Kidney epithelial cell (primary cell): ENCODE measurements at places on chromosomes 16 and 17.
A peak's percentile ranks its signal among the peaks of the same experiment; 100 is the strongest.

- DNase-seq: peak; percentile 93
Measured at GRCh38 chr16:23504453-23505179, 5.7 kb downstream of the GGA2 start.

DNA sequence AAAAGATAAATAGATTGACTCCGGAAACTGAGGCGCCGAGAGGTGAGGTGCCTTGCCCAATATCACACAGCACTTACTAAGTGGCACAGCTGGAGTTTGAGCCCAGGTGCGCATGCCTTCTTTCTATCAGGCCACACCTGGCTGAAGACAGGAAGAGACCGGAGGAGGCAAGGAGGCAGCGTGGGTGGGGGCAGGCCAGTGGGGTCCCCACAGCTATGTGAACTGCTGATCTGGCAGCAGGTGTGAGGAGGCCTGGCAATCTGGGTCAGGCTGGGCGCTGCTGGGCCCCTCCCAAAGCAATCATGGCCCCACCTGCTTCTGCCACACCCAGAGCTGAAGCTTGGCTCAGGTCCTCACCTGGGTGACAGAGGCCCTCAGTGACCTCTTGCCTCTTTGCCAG is 1.9 kb upstream of the GDPD3 start:
- no peak for DNase-seq

- no peak for DNase-seq
Measured at GRCh38 chr16:25138130-25138529, 26.6 kb downstream of the LCMT1 start.

DNA sequence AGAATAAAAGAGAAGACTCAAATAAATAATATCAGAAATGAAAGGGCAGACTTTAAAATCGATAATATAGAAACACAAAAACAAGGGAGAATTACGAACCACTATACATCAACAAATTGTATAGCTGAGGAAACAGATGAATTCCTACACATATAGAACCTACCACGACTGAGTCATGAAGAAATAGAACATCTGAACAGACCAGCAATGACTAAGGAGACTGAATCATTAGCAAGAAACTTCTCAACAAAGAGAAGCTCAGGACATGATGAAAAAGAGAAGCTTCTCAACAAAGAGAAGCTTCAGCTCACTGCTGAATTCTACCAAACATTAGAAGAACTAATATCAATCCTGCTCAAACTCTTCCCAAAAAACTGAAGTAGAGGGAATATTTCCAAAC is 255.9 kb downstream of the CEP112 start:
- no peak for DNase-seq

DNA sequence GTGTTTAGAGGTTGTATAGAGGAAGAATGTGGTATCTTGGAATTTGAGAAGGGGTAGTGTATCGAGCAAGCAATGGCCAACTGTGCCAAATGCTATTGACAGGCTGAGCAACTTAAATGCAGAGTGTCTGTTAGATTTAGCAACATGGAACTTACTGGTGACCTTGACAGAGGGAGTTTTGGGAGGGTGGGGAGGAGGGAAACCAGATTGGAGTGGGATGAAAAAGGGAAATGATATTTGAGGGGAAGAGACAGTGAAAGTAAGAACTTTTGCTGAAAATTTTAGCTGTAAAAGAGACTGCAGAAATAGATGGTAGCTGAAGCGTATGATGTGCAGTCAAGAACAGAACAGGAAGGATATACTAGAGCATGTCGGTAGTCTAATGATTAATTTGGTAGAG is 1.1 kb downstream of the LRRC36 start:
- no peak for DNase-seq

- no peak for DNase-seq
Measured at GRCh38 chr17:44390250-44390870, 911 bp upstream of the ITGA2B start.

- no peak for DNase-seq
Measured at GRCh38 chr17:50146927-50147665, 3.4 kb downstream of the PPP1R9B start.

DNA sequence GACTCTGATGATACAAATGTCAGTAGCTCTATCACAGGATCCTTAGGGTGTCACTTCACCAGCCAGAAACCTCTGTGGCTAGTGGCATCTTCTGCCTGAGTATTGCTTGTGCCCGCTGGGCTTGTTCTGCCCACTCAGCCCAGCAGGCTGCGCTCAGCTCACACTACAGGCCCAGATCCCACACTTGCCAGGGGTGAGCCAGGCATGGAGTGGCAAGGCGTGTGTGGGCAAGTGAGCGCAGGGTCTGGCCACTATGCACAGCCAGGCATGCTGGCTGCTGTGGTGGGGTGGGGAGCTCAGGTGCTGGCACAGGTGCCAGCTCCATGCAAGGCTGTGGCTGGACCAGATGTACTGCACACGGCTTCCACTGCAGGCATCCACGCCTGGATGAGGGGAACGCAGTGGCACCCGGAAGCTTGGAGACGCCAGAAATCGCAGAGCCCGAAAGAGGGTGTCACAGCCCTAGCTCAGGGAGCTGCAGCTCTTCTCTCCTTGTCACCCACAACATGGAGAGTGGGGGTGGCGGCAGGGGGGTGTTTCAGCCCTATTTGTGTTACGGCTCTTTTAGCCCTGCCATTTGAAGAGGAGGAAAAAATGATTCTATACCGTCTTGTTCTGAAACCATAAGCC is 10.2 kb downstream of the CFAP97D1 start:
- DNase-seq: no peak

DNA sequence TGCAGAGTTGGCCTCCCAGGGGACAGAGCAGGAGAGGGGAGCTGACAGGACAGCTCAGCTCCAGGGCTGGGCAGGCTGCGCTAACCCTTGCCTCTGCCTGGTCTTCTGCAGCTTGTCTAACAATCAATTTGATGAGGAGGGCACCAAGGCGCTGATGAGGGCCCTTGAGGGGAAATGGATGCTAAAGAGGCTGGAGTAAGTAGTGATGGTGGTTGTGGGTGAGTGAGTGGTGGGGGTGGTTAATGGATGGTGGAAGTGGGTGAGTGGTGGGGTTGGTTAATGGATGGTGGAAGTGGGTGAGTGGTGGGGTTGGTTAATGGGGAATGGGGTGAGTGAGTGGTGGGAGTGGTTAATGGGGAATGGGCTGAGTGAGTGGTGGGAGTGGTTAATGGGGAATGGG is 22.0 kb upstream of the CPNE2 start:
- no peak for DNase-seq

- no peak for DNase-seq
Measured at GRCh38 chr17:81030741-81031565, 4.0 kb upstream of the BAIAP2 start.

DNA sequence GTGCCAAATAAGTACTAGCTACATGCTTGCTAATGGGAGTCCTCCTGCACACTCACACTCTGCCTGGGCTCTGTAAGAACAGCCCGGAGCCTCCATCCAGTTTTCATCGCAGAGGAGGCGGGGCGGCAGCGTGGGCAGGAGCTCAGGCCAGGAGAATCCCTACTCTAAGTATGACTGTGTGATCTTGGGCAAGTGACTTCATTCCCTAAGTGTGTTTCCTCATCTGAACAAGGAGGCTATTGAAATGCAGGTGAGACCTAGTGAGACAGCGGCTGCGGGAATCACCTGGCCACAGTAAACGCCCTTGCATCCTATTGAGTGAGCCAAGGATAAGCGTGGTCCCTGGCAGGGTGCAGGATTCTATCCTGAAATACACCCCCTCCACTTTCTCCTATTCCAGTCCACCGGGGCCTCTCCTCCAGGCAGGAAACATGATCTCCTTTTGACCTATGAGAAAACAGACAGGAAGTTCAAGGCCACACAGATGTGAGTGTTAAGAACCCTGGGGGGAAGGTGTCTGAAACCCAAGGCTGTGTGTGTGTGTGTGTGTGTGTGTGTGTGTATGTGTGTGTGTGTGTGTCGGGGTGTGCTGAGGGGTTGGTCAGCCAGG is 5.2 kb upstream of the RAI1 start:
- peak; percentile 43 for DNase-seq

DNA sequence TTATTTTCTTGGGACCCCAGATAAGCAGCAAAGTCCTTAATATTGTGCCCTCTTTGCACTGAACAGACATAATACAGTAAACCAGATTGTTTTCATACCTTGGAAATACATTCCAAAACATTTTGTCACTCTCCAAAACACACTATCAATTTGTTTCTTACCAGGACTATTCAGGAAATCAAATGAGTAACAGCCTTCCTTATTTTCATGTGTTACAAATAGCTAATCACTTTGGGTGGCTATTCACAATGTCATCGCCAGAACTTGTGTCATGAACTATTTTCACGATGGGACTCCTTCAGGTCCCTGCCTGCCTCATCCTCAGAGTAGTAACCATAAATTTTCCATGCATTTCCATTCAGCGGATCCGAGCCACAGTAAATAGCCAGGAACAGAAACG is 104.5 kb downstream of the MAP2K6 start:
- no peak for DNase-seq

GRCh38 chr17:33318241-33318640 is 25.1 kb upstream of the ASIC2 start:
- no peak for DNase-seq

- no peak for DNase-seq
Measured at GRCh38 chr16:23149993-23150364, 727 bp upstream of the USP31 start.

DNA sequence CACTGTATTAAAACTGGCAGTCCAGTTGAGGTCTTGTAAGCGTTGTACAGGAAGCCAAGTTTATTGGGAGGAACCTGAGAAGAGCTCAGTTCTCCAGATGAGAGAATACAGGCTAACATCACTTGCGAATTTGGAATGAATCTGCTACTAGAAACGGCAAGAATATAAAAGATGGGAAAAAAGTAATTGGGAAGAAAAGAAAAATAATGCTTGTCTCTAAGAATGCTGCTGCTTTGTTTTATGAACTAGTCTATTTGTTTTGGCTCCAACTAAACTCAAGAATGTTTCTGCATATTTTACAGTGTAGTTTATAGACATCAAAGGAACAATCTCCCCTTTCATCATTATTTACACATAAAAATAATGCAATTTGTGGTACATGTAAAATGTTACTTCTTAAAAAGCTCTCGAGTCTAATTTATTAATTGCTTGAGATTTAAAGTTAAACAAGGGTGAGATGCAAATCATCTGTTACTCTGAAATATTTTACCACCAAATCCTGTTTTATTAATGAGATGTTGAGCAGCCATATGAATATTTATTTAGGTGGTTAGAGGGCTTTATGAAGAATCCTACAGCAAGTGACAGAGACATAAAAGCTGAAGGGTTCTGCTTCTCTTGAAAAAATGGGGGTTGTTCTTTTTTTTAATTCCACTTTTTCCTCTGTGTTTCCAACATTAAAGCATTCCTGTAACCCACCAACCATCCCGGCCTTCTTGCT is 162.1 kb upstream of the AXIN2 start:
- DNase-seq: no peak

DNA sequence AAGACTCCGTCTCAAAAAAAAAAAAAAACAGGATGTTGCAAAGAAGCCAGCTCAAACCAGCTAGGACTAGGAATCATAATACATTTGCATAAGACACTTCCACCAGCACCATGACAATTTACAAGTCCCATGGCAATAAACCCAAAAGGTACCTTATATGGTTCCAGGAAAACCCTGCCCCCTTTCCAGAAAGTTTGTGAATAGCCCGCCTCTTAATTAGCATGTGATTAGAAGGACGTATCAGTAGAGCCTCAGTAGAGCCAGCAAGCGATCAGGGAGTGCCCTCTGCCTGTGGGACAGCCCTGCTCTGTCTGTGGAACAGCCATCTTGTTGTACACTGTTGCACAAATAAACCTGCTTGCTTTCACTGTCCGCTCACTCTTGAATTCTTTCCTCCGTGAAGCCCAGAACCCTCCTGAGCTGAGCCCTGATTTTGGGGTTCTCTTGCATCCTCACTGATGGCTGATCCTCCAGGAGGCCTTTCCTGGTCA is 14.0 kb downstream of the NUPR1 start:
- DNase-seq: no peak

- no peak for DNase-seq
Measured at GRCh38 chr17:49557312-49558024, 18.2 kb upstream of the NXPH3 start.

- no peak for DNase-seq
Measured at GRCh38 chr16:46884513-46885293, 541 bp downstream of the GPT2 start.

DNA sequence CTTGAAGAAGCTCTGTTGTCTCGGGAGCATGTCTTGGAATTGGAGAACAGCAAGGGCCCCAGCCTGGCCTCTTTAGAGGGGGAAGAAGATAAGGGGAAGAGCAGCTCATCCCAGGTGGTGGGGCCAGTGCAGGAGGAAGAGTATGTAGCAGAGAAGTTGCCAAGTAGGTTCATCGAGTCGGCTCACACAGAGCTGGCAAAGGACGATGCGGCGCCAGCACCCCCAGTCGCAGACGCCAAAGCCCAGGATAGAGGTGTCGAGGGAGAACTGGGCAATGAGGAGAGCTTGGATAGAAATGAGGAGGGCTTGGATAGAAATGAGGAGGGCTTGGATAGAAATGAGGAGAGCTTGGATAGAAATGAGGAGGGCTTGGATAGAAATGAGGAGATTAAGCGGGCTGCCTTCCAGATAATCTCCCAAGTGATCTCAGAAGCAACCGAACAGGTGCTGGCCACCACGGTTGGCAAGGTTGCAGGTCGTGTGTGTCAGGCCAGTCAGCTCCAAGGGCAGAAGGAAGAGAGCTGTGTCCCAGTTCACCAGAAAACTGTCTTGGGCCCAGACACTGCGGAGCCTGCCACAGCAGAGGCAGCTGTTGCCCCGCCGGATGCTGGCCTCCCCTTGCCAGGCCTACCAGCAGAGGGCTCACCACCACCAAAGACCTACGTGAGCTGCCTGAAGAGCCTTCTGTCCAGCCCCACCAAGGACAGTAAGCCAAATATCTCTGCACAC is 21.2 kb downstream of the AKAP1 start:
- no peak for DNase-seq

DNA sequence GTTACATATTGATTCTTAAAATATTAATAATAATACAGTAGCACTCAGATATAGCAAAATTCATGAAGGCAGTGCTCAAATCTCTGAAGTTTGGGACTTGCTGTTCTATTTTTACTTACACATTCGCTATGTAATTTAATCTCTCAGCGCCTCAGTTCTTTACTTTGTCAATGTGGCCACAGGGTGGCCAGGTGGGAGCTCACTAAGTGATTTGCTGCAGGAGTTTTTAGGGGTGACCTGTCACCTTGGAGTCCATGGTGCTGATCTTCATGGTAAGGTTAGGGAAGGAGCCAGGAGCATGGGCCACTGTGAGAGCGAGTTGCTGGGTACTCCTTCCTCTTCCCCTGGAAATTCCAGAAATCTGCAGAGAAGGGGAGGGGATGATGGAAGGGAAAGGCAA is 28.1 kb downstream of the VWA3A start:
- no peak for DNase-seq

DNA sequence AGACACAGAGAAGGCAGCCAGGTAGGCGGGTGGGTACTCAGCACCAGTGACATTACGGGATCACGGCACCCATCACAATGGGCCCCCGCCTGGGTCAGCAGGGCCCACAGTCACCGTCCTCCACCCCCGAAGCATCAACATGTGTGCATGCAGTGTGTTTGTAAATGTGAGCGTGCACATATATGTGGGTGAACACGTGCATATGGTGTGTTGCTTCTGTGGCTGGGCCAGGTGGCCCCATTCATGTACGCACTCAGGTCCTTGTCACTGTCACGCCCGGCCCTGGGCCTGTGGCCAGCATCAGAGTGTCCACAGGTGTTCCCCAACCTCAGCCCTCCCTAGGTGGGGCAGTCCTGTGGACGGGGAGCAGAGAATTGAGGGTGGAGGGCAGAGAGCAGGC is 37.1 kb downstream of the TNFRSF13B start:
- DNase-seq: no peak

- DNase-seq: no peak
Measured at GRCh38 chr16:23334457-23334853, 32.4 kb downstream of the SCNN1B start.
